ENCODE measurements at places on chromosomes 13 and 19. TPM values are rescaled to one million over a fixed set of nuclear protein-coding genes. Genes with fewer than 3 reads are reported as not detected.

GRCh38 chr13:32932376-32932775 lies 83.8 kb upstream of the KL start:
- no peak overlapping the region for H3K27ac ChIP-seq
- H3K27me3 ChIP-seq, result no peaks in the 10 kb centered on the region
- H3K4me1 ChIP-seq, result no peaks in the 10 kb centered on the region
- no peak overlapping the region for H3K4me3 ChIP-seq
- no peaks in the 10 kb centered on the region for H3K36me3 ChIP-seq

DNA sequence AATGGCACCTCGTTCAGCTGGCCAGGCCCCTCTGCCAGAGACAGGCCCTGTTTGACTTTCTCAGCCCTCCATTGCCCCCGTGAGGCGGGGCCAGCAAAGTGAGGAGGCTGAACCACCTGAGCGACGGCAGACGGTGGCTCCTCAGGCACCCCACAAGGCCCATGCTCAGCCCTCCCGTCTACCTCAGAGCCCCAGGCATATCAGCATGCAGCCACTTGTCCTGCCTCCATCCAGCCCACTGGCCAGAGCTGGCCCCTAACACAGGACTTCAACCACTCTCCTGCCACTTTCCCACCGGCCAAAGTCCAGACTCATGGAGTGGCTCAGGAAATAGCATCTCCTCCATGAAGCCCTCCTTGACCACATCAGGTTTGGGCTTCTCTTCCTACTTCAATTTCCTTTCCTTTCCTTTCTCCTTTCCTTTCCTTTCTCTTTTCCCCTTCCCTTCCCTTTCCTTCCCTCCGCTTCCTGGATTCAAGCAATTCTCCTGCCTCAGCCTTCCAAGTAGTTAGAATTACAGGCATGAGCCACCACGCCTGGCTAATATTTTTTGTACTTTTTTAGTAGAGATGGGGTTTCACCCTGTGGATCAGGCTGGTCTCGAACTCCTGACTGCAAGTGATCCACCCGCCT lies 9.3 kb downstream of the SLC7A10 start:
- DNase-seq, result peak; percentile 82
- no peaks in the 10 kb centered on the region for H3K36me3 ChIP-seq
- H3K4me3 ChIP-seq, result no peak overlapping the region
- no peaks in the 10 kb centered on the region for H3K4me1 ChIP-seq
- H3K27ac ChIP-seq, result no peak overlapping the region
- peaks cover 8% of the 10 kb centered on the region for H3K27me3 ChIP-seq

GRCh38 chr19:49106648-49107135 lies 7.5 kb upstream of the LIN7B start:
- peaks cover 76% of the 10 kb centered on the region for H3K36me3 ChIP-seq
- no peaks in the 10 kb centered on the region for H3K4me1 ChIP-seq
- peak overlapping the region; percentile 44 for H3K27ac ChIP-seq
- no peak overlapping the region for H3K4me3 ChIP-seq

DNA sequence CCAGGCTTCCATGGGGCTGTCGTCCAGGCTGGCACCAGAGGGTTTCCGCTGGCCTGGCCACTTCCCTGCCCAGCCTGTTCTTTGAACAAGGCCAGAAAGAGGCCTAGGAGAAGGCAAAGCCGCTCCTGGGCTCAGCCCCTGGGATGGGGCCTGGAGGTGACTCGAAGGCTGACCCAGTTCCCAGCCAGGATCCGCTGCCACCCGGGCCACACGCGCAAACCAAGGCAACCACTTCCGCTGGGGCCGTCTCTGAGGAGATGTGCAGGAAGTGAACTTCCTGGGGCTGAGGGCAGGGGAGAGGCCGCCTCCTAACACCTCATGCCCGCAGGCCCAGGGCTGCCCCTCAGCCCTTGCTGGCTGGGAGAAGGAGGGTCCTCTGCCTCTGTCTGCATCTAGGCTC lies 15.2 kb downstream of the PLEKHF1 start:
- no peak overlapping the region for H3K4me3 ChIP-seq
- H3K27ac ChIP-seq, result no peak overlapping the region
- no peaks in the 10 kb centered on the region for H3K4me1 ChIP-seq
- no peaks in the 10 kb centered on the region for H3K36me3 ChIP-seq
- H3K27me3 ChIP-seq, result no peaks in the 10 kb centered on the region
- DNase-seq, result no peak

DNA sequence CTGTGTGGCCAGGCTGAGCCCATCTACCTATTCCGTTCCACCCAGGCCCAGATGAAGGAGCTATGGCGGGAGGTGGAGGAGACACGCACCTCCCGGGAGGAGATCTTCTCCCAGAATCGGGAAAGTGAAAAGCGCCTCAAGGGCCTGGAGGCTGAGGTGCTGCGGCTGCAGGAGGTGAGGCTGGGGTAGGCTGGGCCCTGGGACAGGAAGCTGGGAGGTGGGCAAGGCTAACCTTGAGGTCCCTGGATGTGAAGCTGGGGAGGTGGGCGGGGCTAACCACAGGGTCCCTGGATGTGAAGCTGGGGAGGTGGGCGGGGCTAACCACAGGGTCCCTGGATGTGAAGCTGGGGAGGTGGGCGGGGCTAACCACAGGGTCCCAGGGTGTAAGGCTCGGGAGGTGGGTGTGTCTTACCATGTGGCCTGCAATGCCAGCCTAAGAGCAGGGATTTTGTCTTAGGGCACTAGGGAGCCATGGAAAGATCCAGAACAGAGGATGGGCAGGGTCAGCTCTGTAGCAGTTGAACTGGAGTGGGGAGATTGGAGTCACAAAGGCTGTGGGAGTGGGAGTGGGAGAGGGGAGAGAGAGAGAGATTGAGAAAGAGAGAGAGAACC lies 36.9 kb downstream of the KCNC3 start:
- no peaks in the 10 kb centered on the region for H3K27me3 ChIP-seq
- H3K4me3 ChIP-seq, result no peak overlapping the region
- peak; percentile 69 for DNase-seq
- no peaks in the 10 kb centered on the region for H3K4me1 ChIP-seq
- no peaks in the 10 kb centered on the region for H3K36me3 ChIP-seq

- no peak for DNase-seq
- H3K36me3 ChIP-seq, result no peaks in the 10 kb centered on the region
- no peak overlapping the region for H3K4me3 ChIP-seq
- no peaks in the 10 kb centered on the region for H3K27me3 ChIP-seq
Observed at GRCh38 chr13:67136157-67136556, 94.0 kb downstream of the PCDH9 start.

DNA sequence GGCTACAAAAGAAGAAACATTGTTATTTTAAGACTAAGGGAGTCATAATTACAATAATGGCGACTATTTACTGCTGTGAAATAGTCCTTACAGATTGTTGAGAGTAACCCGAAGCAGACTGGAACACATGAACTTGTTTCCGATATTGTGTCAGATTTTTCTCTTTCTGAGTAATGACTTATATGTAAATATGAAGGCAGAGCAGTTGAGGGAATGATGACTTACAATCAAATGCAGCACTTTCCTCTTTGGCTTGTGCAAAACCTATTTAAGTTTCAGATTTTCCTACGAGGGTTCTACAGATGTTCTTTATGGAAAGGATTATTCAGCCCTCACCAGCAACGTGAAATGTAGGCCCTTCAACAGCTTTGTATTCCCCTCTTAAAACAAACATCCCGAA lies 198.6 kb downstream of the RGCC start:
- H3K36me3 ChIP-seq, result no peaks in the 10 kb centered on the region
- no peak for DNase-seq
- no peaks in the 10 kb centered on the region for H3K27me3 ChIP-seq
- no peak overlapping the region for H3K27ac ChIP-seq

- no peak for DNase-seq
- no peaks in the 10 kb centered on the region for H3K36me3 ChIP-seq
- H3K27ac ChIP-seq, result no peak overlapping the region
- H3K27me3 ChIP-seq, result peaks cover 43% of the 10 kb centered on the region
Observed at GRCh38 chr13:28499609-28500008, 4.7 kb upstream of the FLT1 start.

GRCh38 chr13:97875218-97875617 lies 78.3 kb upstream of the IPO5 start:
- DNase-seq, result no peak
- no peak overlapping the region for H3K27ac ChIP-seq

DNA sequence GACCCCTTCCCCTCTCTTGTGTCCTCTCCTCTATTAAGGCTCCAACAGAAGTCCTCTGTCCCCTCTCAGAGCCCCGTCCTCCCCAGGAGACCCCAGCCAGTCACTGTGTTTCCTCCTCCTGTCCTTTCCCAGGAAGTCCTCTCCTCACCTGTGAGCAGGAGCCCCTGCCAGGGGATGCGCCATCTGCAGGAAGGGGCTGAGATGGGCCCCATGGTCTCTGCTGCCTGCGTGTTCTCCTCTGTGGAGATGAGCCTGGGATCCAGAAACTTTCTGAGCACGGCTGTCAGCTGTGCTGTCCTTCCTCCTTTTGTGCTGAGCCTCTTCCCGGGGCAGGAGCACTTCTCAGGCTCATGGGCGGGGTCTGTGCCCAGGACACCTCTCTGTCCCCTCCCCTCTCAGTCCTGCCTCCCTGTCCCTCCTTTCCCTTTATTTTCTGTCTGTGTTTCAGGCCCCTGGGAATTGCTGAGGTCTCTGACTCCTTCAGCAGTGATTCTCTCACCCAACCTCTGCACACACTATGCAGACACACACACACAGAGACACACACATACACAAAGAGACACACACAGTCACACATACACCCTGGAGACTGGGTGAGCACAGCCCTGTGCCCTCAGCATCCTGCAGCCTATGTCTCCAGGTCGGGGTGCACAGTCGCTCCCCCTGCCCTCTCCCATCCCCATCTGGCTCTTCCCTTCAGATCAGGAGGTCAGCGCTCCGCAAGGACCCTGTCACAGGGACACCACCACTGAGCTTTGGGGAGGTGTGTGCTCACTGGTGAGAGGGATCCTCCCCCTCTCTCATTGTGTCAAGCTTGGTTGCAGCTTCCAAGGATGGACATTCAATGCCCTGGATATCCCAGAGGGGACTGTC lies at the start of gene CEACAM8:
TSS of gene CEACAM8 (minus strand) at position 308 of the 873 bp plus-strand sequence. CDS start at position 212, 96 bp downstream.
- no peaks in the 10 kb centered on the region for H3K27me3 ChIP-seq
- no peak within 1 kb of the TSS for H3K27ac ChIP-seq
- no peaks in the 10 kb centered on the region for H3K36me3 ChIP-seq
- peak; percentile 63 for DNase-seq
- no peak within 1 kb of the TSS for H3K4me3 ChIP-seq

GRCh38 chr19:687569-688166 lies 7.6 kb downstream of the PRSS57 start:
- H3K27ac ChIP-seq, result no peak overlapping the region
- no peaks in the 10 kb centered on the region for H3K36me3 ChIP-seq
- H3K4me3 ChIP-seq, result no peak overlapping the region
- DNase-seq, result no peak
- H3K27me3 ChIP-seq, result no peaks in the 10 kb centered on the region

DNA sequence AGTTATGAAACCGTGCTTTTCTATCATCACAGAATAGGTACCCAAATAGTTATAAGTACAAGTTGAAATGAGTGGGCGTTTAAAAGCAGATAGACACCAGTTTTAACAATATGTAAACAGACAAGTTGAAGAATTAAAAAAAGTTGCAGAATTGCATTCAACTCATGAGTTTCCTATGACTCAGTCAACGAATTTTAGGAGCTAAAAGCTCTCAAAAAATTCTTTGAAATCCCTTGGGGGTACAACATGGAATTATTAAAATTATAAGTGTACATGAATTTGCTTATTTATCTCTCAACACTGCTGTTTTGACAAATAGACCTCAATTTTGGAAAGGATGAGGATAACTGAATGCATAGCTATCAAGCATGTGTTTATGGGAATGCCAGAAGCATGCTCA lies 693.4 kb downstream of the PCDH9 start:
- no peak overlapping the region for H3K27ac ChIP-seq
- H3K27me3 ChIP-seq, result no peaks in the 10 kb centered on the region
- no peak overlapping the region for H3K4me3 ChIP-seq
- no peaks in the 10 kb centered on the region for H3K36me3 ChIP-seq
- no peak for DNase-seq

GRCh38 chr13:100128373-100128772 lies 39.5 kb downstream of the PCCA start:
- no peak overlapping the region for H3K27ac ChIP-seq
- no peak for DNase-seq
- H3K27me3 ChIP-seq, result no peaks in the 10 kb centered on the region
- H3K4me3 ChIP-seq, result no peak overlapping the region
- peaks cover 18% of the 10 kb centered on the region for H3K36me3 ChIP-seq
- H3K4me1 ChIP-seq, result no peaks in the 10 kb centered on the region

- DNase-seq, result no peak
- H3K4me3 ChIP-seq, result no peak overlapping the region
- H3K36me3 ChIP-seq, result peaks cover 66% of the 10 kb centered on the region
- H3K27me3 ChIP-seq, result no peaks in the 10 kb centered on the region
Observed at GRCh38 chr13:41361491-41361890, 50.4 kb downstream of the NAA16 start.

Gene LILRA1
- not detected for total RNA-seq

Gene OR1I1
- total RNA-seq, result not detected

Gene NPAS1
- total RNA-seq, result 15.6 TPM

Gene ZNF284
- total RNA-seq, result 2.1 TPM

Gene CCDC122
- 10.2 TPM for total RNA-seq

Gene ALOX5AP
- not detected for total RNA-seq

Gene DCLK1
- 34.8 TPM for total RNA-seq

Gene ADGRE3
- total RNA-seq, result not detected

Measured in endodermal cell (in vitro differentiated cells).